ENCODE measurements at places on chromosomes 12 and 14.
A peak's percentile ranks its signal among the peaks of the same experiment; 100 is the strongest.

- no peak for DNase-seq
Observed at GRCh38 chr12:103442822-103443221, 52.9 kb downstream of the C12orf42 start.

GRCh38 chr14:53452005-53452673 is 299.0 kb upstream of the DDHD1 start:
- no peak for DNase-seq

GRCh38 chr14:75395862-75396261 is 32.0 kb upstream of the JDP2 start:
- no peak for DNase-seq

GRCh38 chr14:21036751-21037150 is 2.1 kb upstream of the RNASE13 start:
- DNase-seq: no peak

GRCh38 chr12:117900561-117900960 is 68.2 kb downstream of the KSR2 start:
- DNase-seq: no peak

GRCh38 chr14:66322564-66322963 is 163.6 kb upstream of the CCDC196 start:
- DNase-seq: no peak

DNA sequence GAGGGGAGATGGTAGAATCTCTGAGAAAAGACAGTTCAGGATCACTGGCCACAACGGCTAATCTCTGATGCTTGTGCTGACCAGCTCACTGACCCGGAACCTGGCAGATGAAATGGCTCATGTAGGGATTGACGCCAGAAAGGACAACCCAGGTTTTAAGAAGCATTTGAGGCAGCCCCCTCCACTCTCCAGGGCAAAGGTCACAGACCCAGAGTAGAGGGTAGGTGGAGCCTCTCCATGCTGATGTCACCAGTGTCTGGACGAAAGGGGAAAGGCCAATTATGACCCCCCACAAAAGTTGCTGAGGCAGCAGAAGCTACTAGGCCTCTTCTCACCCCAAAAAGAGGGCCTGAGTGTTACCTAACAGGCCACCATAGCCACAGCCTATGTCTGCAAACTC is 1.2 kb downstream of the METTL1 start:
- no peak for DNase-seq

GRCh38 chr12:119255314-119255713 is 76.6 kb downstream of the HSPB8 start:
- no peak for DNase-seq

- DNase-seq: no peak
Observed at GRCh38 chr14:90296641-90297040, 35.1 kb downstream of the NRDE2 start.

- no peak for DNase-seq
Observed at GRCh38 chr12:69243099-69244084, 4.0 kb downstream of the CPSF6 start.

GRCh38 chr14:55832122-55832911 is 252.3 kb downstream of the KTN1 start:
- DNase-seq: no peak

GRCh38 chr12:24232531-24232930 is 283.1 kb upstream of the SOX5 start:
- DNase-seq: no peak

GRCh38 chr12:6177642-6178358 is 22.4 kb upstream of the CD9 start:
- DNase-seq: no peak

DNA sequence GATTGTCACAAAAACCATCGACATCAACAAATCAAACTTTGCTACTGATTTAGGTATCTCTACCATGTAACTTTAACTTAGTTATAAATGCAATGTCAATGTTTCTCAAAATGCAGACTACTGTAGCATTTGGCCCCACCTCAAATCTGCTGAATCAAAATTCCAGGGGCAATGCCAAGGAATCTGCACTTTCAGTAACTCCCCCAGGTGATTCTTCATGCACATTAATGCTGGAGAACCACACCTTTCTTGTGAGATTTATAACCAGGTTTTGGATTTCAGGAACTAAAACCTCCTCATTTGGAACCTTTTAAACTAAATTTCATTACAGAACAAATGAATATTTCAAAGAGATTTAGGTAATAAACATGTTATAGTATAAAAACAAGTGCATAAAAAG is 4.9 kb downstream of the ATP2B1 start:
- DNase-seq: no peak

DNA sequence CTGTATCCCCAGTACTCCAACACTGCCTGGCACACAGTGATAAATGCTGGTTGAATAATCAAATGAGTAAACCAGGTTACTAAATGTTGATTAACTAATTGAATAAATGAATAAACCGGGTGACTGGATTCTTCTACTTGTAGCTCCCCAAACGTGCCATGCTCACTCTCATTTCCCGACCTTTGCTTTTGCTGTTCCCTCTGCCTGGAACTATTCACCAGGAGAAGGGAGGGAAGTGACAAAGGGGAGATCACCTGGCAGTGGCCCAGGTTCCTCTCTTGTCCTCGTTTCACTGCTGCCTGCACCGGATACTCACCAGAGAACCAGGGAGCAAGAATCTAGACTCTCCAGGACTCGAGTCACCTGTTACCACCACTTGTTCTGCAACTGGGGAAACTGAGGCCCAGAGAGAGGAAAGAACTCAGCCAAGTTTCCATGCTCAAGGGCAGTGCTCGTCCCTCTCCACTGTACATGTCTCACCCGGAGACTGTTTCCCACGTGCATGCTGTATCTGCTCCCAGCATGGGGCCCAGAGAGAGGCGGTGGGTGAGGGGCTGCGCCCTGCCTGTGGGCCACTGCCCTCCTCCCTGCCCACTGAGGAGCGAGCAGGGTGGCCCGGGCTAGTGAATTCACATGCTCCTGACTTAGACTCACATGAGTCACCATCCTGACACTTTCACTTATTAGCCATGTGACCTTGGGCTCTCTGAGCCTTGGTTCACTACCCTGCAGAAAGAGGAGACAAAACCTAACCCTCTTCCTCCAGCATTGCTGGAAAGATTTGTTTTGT is 17.7 kb upstream of the POP5 start:
- no peak for DNase-seq

GRCh38 chr14:80428671-80429070 is 217.4 kb upstream of the DIO2 start:
- DNase-seq: no peak

GRCh38 chr12:70581208-70581607 is 56.0 kb downstream of the PTPRB start:
- DNase-seq: no peak

DNA sequence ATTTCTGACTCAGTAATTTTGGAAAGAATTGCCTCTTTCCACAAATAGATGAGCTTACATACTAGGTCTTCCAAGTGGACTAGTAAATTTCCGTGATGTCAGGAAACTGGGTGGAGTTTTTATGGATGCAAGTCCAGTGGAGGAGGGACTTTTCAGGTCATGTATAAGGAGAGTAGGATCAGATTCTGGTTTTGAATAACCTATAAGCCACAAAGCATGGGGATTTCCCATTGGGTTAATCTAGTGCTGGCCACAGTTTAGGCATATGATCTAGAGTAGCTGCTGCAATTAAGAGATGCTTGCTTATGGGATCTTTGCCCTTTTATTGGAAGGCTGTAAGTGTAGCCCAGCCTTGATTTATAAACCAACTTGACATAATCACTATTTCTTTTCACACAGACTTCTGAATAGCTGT is 33.8 kb downstream of the STK38L start:
- DNase-seq: no peak

GRCh38 chr12:45458238-45458637 is 242.3 kb downstream of the ANO6 start:
- no peak for DNase-seq

- DNase-seq: no peak
Observed at GRCh38 chr14:23513818-23514643, 37.5 kb downstream of the ZFHX2 start.

- DNase-seq: no peak
Observed at GRCh38 chr14:101711041-101711856, 50.3 kb upstream of the PPP2R5C start.

DNA sequence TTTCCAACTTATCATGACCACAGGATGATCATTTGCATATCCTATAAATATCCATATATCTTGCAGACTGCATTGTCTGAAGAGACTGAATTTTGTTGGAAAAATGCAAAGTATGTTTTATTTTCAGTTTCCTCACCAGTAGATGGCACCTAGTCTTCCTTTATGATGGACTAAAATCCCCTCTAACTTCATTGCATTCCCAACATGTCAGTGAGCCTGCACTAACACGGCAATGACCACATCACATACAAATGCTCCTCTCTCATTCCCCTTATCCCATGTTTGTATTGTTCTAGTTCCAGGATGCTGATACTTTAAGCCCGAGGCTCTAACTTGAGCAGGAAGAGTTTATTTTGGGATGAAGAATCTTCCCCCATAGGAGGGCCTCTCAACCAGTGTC is 24.7 kb upstream of the MYBPC1 start:
- no peak for DNase-seq

DNA sequence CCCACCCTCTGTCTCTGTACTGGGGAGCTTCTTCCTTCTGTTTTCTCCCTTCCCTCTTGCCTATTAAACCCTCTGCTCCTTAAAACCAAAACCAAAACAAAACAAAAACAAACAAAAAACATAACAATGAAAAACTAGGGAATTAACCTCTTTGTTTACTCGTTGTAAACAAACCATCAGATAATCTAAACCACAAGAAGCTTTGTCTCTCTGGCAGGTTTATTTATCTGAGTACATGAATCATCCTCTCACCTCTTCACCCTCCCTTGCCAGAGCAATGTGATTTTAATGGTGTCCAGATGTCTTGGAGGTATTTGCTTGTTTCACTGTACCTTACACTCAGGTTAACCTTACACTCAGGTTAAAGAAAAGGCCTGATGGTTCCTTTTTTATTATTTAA is 66.1 kb downstream of the DYRK2 start:
- no peak for DNase-seq

DNA sequence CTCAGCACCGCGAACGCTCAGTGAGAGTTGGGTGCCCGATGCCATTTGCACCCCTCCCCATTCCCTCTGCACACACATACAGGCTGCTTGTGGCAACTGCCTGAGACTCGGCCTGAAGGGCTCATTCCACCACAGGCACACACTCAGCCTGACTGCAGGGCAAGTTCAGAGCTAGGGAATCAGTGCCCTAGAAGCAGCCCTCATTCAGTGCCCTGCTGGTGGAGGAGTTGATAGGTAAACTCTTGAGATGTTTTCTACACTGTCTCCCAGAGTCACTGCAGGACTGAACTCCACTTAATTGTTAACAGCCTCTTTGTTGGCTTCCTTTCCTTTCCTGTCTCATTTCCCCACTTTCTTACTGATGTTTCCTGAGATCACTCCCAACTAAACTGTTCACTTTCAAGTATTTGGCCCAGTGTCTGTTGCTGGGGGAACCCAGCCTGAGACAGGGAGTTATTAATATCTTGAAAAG is 16.9 kb downstream of the PPP1R36 start:
- DNase-seq: no peak

GRCh38 chr14:35689000-35689460 is 120.1 kb downstream of the RALGAPA1 start:
- DNase-seq: no peak

- DNase-seq: no peak
Observed at GRCh38 chr12:124698998-124699305, 131.5 kb upstream of the NCOR2 start.

DNA sequence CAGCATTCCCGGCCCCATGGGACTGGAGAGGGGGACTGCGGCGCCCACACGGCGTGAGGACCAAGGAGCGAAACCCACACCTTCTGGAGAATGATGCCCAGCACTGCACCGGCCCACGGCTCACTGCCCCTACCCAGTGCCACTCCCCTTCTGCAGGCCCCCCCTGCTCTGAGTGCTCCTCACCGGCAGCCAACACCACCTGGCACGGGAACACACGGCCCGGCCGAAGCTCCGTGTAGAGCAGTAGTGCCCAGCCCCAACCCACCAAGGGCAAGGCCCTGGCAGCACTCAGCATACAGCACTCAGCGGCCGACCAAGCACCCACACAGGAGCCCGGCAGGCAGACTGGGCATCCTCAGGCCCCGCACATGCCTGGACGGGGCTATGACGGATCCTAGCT is 13.4 kb downstream of the BTBD6 start:
- DNase-seq: no peak

DNA sequence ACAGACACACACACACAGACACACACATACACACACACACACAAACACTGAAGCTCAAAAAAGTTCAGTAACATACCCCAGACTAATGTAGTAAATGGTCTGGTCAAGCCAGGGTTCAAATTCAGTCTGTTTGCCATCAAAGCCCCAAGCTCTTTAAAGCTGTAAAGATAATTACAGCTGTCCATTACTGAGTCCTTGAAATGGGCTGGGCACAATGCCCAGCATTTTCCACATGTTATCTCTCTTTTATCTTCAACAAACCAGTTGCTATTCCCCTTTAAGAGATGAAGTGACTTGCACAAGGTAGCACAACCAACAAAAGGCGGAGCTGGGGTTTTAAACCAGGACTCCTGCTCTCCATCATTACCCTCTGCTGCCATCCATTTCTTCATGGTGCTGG is 7.6 kb upstream of the UNC119B start:
- DNase-seq: no peak

DNA sequence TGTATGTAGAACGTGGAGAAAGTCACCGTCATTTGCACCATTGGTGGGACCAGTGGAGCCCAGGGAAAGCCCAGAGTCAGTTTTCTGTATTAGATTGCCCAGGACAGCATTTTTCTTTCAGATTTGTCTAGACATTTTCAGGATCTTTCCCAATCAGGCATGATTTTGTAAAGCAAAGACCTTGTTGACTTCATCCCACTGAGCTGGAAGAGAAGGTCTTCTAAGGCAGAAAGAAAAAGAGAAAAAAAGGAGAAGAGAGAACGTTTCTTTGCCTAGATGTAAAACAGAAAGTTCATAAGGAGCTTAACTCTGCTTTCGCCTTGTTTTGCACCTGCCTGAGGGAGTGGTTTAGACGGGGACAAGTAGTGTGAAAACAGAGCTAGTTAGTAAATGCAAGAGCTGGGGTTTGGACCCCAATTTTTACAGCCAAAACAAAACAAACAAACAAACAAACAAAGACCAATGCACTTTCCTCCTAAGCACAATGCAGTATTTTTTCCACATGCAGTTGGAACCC is 273.1 kb downstream of the ZFP36L1 start:
- DNase-seq: no peak

GRCh38 chr14:75542588-75543091 is 20.4 kb downstream of the BATF start:
- peak; percentile 26 for DNase-seq

DNA sequence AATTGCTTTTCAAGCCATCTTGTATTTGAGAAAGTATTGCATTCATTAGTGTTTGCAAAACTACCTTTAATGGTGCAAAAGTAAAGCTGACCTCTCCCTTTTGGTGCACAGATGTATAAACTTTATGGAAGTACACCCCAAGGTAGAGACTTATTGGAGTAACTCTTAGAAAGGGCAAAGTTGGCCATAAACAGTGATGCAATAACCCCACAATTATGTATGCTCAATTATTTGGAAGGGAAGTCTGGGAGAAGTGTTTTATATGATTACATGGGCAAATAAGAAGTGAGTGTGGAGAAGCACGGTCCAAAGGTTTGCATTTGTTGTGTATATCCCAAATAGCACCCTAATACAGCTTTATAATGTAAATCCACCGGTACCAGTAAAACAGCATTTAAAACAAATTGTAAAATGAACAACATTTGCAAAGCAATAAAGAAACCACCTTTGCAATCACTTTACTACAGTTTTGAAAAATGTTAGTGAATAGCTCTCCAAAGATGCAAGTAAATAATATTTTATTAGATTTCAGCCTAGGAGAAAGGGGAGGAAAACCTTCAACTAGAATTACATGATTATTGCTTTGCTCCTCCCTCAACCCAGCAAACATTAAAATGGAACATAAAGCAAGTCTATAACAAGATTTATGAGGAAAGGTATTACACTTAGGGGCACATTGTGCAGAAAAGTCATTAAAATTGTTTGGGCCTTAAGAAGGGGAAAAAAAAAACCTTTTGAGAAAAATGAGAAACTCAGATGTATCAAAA is 70.5 kb downstream of the HMGA2 start:
- DNase-seq: no peak
